ENCODE measurements at places on chromosomes 13 and 19.

DNA sequence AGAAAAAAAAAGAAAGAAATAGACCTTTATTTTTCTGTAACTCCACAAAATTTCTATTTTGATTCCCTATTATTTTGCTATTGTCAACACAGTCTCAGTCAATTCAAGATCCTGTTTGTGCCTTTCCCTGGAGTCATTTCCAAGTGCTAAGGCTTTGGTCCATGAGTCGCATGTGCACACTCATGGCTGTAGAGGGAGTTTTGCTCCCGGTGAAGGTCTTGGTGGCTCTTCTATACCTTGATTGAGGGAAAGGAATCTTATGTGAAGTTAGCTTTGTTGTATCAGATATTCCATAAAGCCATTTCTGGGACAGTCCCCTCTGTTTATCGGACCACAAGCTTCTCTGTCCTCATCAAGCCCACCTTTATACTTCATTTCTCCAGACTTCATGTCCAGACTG, 58.7 kb upstream of the ALOX5AP start:
- no peak for DNase-seq

- no peak for DNase-seq
These were observed 37.5 kb upstream of the CEACAM20 start for GRCh38 chr19:44566984-44567383.

GRCh38 chr13:110509971-110510786, 51.3 kb downstream of the RAB20 start:
- DNase-seq: no peak

DNA sequence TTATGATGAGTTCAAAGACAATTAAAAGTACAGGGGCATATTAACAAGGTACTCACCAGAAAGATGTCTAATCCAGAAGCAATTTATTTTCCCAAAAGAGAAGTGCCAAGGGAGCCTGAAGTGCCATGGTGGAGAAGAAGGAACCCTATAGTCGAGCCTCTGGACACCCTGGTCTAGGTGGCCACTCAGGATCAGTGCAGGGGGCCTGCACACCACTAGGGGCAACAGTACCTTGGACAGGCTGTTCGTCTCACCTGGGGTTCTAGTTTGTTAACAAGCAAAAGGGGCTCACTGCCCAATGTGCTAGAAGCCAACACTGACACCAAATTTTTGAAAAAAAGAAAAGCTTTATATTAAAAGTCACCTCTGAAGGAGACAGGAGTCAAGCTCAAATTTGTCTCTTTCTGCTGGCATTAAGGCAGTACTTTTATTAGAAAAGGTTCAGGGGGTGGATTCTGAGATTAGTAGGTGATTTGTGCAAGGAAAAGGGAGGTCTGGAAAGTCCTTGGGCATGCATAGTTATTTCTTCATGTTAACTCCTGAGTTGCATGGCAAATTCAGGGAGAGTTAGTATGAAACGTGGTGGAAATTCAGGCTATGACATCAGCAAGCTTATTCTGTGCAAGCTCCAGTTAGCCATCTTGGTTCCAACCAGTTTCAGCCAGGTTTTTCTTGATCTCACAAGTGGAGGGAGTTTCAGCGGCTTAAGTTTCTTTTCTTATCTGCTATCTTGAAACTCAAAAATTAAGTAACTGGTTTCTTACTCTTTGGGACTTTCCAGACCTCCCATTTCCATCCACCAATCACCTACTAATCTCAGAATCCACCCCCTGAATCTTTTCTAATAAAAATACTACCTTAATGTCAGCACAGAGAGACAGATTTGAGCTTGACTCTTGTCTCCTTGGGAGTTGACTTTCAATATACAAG, 884 bp upstream of the CBY2 start:
- no peak for DNase-seq

GRCh38 chr19:30391052-30391451, 18.9 kb downstream of the ZNF536 start:
- DNase-seq: no peak

DNA sequence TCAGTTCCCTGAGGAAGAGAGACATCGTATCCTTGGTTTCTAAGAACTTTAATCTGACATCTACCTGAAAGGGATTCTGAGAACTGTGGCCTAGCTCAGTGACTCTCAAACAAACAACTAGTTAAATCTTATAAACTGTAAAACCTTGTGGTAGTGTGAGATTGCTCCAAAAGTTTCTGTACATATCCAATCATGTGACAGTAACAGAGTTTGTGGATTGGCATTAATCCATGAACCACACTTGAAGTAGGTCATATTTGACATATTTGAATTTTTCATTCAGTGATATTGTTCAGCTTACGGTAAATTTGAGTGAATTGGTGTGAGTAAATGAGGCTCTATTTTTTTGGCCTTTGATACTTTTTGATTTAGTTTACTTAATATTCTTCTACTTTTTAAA, 15.0 kb downstream of the TDRD3 start:
- no peak for DNase-seq

GRCh38 chr13:71661921-71662320, 205.1 kb downstream of the DACH1 start:
- no peak for DNase-seq

- DNase-seq: no peak
These were observed 4.9 kb downstream of the TSSK6 start for GRCh38 chr19:19510432-19510831.

DNA sequence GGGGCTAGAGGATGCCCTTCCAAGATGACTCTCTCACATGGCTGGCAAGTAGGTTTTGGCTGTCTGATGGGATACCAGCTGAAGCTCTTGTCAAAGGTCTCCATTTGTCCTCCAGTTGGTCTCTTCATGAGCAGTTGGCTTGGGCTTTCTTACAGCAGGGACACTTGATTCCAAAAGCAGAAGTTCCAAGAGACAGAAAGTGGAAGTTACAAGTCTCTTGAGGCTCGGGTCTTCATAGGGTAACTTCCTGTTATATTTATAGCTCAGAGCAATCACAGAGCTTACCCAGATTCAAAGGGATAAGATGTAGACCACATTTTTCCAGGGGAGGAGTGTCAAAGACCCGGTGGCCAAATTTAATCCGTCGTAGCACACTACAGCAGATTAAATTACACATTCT, 440.0 kb downstream of the RFC3 start:
- no peak for DNase-seq

DNA sequence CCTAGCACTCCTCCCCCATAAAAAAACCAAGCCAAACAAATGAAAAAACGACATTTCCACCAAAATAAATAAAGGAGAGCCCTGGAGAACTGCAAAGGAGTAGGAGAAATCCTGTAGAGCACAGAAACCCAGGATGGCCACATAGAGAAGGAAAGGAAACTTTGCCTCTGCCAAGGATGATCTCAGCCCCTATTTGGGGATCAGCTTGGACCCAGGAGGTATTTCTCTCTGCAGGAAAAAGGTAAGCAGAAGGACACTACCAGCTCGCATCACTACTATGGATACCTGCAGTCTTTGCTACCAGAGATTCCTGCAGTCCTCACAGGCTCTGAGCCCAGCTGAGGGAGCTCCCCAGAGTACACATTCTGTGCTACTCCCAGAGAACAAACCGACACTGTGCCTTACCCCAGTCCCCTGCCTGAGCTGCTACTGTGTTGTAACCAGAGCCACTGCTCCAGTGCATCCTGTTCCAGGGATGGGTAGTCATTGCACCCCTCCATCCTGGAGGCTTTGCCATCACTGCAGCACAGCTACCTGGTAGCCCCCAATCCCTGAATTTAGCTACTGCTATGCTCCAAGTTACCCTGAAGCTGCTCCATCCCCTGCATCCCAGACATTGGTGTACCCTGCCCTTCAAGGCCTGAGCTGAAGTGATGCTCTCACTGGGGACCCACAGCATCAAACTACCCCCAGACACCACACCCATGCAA, 41.7 kb downstream of the VWA8 start:
- DNase-seq: no peak

- no peak for DNase-seq
These were observed 1.9 kb downstream of the FOXO1 start for GRCh38 chr13:40664350-40665125.

DNA sequence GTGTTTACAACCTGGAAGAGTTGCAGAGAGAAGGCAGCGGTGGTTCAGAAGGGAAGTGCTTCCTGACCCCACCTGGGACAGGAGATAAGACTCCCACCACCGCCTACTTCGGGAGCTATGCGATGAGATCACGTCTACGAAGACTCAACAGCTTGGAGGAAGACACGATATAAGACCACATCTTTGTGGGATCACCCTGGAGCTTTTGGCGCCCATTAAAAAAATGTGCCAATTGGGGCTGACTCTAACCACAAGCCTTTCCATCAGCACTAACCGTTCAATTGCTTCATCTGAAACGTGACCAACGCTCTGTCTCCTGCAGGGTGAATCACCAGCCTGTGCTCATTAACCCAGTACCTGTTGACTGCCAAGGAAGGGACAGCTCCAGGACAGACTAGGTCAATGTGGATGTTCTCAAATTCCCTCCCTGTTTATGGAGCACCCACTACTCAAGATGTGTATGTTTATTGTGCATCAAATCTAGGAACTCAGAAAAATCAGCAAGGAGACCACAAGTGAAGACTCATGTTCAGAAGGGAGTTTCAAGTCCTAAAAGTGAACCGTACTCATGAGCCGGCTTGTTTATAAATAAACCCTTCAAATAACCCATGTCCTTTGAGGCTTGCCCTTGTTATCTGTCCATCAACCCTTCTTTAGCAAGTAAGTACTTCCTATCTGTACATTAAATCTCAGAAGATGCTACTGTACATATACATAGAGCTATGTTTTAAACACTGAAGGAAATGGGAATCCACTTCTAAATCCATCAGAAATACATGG, 67.5 kb downstream of the LATS2 start:
- no peak for DNase-seq

DNA sequence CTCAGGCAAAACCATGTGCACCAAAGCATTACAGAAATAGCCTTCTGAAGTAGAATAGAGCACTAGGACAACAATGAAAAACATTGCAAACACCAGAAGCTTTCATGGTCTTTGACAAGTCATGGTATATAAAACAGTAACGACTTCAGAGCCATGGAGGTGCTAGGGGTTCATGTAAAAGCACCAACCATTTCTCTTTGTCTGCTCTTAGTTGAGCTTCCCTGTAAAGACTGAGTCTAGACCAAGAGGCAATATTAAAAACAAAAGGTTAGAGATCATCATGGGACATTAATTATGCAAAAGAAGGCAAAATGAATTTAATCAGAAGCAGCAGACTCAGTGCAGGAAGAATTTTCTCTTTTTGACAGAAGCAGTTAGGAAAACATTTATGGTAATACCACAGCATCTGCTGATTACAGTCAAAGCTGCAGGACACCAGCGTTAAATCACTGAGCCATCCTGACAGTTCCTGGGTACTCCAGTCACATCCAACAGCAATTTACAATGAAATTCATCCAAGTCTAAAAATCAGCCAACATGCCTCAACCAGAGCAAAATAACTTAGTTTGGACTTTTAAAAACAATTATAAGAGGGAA, 476.8 kb downstream of the DIAPH3 start:
- no peak for DNase-seq

- DNase-seq: no peak
These were observed 11.3 kb downstream of the RGCC start for GRCh38 chr13:41468631-41469030.

DNA sequence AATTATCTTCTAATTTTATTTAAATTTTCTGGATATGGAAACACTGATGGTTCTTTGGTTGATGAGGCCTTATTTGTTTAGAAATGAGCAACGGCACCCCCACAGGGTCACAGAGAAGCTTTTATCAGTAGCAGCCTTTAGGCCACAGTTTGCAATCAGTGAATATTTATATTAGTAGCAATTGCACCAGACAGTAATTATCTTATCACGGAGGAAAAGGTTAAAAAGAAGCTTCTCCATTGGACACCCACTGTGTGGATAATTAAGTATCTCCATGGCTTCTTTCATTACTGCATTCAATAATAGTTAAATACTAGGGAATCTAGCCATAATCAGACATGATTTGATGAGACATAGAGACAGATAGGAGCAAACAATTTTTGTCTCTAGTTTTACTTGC, 2099.2 kb upstream of the PCDH20 start:
- DNase-seq: no peak

DNA sequence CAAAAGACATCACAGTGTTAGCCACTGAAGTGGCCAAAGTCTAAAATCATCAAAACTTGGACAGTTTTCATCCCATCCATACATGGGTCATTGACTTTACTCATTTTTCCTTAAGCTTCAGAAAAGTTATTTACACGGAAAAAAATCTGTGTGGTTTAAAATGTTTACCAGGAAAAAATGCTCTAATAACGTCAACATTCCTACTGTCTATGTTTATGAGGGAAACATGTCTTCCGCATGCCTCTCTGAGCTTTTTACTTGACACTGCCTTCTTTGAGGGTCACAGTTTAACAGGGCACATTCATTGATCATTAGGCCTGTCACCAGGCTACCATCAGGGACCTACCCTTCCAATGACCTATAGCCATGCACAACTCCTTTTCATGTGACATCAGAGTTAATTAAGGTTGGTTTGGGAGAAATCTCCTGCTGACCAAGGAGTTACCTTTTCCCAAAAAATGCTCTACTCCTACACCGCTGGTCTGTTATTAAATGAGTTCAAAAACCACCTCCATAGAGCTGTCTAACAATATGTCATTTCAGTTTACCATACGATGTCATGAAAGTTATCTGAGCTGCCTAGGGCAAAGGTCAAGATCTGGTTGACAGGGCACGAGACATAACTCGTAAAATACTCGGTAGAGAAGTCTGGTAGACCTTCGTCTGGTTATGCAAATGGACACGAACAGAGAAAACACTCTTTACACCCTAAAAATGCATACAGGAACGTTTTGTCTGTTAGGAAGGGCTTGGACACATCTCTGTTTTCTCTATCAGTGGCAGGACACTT, 17.8 kb downstream of the FLT1 start:
- no peak for DNase-seq

- DNase-seq: peak; percentile 57
These were observed 7.8 kb downstream of the ANKLE1 start for GRCh38 chr19:17289489-17289888.

DNA sequence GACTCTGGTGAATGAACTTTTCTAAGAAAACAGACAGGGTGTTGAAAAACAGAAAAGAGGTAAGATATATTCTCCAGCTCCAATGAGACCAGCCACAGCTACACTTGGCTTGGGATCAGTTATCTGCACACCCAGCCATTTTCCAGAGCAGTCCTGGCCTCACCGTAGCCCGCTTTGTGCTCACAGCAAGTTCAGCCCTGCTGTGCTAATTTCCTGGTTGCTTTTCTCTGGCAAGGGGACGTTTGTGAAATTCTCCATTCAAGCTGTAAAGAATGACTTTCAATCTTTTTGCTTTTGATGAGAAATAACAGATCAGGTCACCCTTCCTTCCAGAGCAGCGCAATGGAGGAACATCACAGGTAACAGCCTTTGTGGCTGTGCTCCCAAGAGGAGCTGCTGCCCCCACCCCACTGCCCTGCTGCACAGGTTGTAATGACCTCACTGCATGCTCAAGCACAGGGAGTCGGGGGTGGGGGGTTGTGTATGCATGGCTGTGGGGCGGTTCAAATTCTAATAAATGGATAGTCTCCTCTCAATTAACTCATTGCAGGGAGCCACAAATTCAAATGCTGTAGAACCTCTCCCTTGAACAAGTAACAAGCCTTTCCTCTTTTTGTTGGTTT, 516.6 kb upstream of the NBEA start:
- no peak for DNase-seq

All from left renal cortex interstitium (tissue), 4 donors.